NCI-H1092 (cell line): ENCODE measurements at places on chromosomes 7 and 10.
A peak's percentile ranks its signal among the peaks of the same experiment; 100 is the strongest.

- DNase-seq = no peak
Measured at GRCh38 chr10:115981081-115981480, 291.9 kb downstream of the GFRA1 start.

DNA sequence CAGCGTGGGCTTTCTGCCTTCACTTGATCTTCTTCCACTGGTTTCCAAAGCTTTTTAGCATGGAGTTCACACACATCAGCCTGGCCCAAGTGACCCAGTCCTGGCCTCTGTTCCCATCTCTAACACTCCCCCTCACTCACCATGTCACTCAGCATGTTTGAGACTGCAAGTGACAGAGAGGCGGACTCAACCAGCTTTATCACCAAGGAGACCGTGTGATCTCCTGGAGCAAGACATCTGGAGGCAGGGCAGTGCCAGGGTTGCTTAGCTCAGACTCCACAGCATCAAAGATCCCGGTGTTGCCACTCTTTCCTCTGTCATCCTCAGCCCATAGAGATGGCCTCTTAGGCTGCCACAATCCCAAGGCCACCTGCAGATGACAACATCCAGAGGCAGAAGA, 39.4 kb downstream of the FAM241B start:
- no peak for DNase-seq

- DNase-seq = no peak
Measured at GRCh38 chr7:129024125-129024524, 30.8 kb downstream of the TNPO3 start.

- peak; percentile 11 for DNase-seq
Measured at GRCh38 chr10:51861731-51862130, 162.3 kb upstream of the CSTF2T start.

GRCh38 chr7:79420464-79420863, 33.0 kb downstream of the MAGI2 start:
- no peak for DNase-seq

GRCh38 chr10:97311111-97311626, 7.9 kb upstream of the FRAT1 start:
- DNase-seq = no peak

GRCh38 chr7:155918720-155919390, 106.6 kb upstream of the SHH start:
- DNase-seq = no peak
